ENCODE measurements at places on chromosomes 6 and 20.

GRCh38 chr6:3125815-3126214 lies 7.3 kb downstream of the BPHL start:
- no peak for DNase-seq

DNA sequence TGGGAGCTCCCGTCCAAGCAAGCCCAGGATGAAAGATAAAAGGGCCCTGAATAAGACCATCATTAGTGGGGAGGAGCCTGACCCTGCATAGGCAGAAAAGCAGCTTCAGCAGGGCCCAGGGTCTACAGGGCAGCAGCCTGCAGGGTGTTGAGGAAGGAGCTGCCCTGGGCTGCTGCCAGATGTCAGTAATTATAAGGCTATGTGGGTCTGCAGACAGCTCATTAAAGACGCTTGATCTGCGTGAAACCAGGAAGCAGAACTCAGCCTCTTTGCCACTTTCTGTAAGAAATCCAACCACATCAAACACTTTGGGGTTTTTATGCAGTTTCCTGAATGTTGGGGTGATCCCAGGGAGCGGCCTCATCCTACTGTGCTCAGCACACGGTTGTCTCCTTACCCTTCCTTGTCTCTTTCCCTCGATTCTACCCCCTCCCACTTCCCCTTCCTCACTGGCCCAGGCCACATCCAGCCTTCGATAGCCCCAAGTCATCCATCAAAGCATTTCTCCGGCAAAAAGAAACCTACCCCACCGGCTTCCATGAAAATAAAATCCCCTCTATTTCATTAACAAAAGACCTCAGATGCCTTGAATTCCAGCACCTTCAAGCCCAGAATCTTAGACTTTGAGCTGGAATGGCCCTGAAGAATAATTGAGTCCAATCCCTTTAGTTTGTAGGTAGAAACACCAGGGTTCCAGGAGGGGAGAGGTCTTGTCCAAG lies 1.0 kb upstream of the TGM6 start:
- DNase-seq: no peak

- DNase-seq: no peak
Observed at GRCh38 chr6:107047807-107048206, 19.8 kb downstream of the MTRES1 start.

DNA sequence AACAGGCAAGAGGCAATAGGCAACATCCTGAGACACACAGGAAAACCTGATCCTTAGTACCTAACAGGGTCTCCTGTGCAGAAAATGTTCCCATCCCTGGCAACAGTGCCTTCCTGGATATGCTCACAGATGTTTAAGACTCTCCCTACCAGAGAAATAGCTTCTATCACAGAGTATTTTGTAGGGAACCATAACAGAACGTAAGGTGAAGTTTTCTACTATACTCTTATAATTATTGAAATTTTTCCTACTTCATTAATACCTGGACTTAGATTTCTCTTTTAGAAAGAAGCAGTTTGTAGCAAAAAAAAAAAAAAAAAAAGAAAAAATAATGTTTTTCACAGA lies 33.5 kb upstream of the LGSN start:
- no peak for DNase-seq

DNA sequence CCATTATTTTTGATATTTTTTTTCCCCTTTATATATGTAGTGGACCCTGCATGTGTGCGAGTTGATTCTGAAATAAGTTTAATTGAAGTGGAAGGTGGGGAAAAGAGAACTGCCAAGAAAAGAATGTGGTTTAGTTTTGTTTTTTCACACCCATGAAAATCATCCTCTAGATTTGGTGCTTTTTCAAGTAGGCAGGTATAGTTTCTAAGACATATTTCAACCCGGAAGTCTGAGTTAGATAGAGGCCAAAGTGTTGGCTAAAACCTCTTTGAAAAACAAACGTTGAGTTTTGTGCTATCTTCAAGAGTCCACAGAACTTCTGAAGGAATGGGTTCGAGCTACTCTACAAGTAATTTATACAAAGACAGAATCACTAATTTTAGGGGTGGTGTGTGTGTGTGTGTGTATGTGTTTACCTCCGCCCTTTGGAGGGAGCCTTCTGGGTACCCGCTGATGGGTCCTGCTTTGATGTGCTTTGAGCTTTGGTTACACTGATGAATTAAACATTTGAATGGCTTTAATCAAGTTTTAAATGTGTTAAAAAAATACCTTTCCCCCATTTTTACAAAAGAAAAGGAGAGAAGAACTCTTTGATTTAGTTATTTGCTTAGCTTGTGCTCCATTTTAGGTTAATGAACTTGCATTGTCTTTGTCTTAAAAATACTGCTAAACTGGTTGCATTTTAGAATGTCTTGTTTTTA lies 2.5 kb downstream of the RREB1 start:
- no peak for DNase-seq

GRCh38 chr20:391041-391711 lies 10.6 kb downstream of the TRIB3 start:
- no peak for DNase-seq

- DNase-seq: no peak
Observed at GRCh38 chr6:474453-475185, 83.1 kb downstream of the IRF4 start.

Measured in NCI-H345 (cell line).